ENCODE measurements at places on chromosomes 13 and 19.
A peak's percentile ranks its signal among the peaks of the same experiment; 100 is the strongest.

DNA sequence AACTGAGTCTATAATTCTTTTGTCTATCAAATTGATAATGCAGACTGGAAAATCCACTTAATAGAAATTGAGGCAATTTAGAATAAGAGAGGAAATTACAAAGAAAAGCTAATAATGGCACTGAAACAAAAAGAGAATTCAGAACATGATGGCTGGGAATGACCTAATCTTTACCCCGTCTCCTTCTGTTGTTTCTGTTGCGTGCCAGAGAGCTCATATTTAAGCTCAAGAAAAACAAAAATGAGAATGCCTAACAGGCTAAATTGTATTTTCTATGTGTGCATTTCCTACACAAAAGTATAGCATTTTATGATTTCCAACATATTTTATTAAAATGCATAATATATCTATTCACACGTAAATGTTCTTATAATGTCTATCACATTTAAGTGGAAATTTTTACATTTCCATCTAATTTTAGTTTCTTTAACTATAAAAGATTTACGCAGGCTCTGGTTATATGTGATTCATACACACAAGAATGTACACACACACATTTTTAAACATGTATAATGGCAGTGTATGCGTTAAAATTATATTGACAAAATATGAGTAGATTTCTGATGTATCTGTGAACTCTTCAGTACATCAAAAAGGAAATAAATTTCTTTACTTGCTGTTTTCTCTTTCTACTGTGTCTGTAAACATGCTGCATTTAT is 432.3 kb downstream of the SLITRK6 start:
- no peak for DNase-seq

DNA sequence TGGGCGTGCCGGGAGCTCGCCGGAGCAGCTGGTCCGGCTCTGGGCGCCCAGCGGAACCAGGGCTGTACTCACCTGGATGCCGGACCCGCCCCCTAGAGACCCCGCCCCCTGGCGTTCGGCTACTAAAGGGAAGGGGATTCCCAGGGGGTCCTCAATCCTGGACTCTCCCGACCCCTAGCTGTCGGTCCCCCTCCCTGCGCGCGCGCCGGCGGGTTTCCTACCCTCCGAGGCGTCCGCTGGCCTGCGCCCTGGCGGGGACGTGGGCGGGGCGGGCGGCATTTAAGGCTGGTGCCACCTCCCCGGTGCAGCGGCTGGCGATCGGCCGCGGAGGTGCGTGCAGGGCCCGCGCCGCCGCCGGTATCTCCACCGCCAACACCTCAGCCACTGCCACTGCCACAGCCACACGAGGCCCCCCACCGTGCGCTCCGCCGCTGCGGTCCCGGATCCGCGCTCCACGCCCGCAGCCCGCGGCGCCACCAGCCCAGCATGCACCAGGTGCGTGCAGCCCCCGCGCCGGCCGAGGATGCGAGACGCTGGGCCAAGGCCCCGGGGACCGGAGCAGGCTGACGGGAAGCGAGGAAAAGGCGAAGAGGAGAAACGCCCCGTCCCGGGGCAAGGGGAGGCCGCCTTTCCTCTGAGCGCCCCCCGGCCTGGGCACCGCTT is at the start of gene ATP12A:
Gene ATP12A, plus strand, starts transcription at position 151 of the 663 bp plus-strand sequence. Its CDS starts 336 bp downstream, at position 487.
- DNase-seq, result peak; percentile 77

GRCh38 chr13:89695343-89696257 is 1651.9 kb upstream of the MIR17HG start:
- no peak for DNase-seq

DNA sequence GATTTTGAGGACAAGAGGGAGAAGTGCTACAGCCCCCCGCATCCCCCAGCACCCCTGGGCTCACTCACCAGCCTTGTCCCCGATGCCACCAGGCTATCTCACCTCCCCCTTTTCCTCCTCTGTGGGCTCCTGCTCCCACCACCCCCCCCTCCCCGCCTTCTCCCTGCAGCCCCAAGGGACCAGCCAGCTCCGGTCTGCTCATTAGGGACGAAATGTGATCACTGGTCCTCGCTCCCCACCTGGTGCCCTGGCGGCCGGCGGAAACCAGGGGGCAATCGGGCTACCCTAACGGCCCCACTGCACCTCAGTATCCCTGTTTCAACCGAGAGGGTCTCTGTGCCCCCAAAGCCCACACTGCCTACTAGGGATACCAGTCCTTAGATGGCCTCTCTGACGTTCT is 2.7 kb downstream of the GPR4 start:
- no peak for DNase-seq

DNA sequence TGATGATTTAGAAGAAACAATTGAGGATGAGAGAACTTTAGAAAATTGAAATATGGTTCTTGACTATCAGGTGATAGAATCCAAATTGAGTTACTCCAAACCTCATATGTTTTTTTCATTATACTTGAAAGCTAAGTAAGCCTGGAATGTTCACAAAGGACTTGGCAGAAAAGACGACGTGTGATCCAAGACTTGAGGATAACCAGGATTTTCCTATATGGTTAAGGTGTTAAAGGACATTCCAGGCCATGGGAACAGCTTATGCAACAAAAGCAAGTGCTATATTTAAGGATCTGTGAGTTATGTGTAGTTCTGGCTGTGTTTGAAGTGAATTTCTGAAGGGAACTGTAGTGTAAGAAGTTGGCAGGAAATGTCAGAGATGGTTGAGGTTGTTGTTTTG is 52.5 kb downstream of the SLITRK1 start:
- DNase-seq, result no peak

DNA sequence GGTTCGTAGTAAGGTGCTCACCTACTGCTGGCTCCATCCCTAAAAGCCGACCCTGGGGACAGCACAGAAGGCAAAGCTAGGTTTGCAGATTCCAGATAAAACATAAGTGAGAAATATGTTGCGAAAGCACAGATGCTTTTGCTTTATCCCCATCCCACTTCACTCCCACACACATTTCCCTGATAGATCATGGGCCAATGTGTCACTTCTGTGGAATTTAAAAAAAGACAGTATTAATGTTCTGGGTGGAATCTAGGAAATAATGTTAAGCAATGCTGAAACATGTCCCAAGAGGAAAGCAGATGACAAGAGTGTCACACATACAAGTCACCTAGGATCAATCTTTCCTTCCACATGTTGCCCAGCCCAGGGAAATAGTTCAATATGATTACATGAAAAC is 661.0 kb upstream of the MIR17HG start:
- DNase-seq, result no peak

DNA sequence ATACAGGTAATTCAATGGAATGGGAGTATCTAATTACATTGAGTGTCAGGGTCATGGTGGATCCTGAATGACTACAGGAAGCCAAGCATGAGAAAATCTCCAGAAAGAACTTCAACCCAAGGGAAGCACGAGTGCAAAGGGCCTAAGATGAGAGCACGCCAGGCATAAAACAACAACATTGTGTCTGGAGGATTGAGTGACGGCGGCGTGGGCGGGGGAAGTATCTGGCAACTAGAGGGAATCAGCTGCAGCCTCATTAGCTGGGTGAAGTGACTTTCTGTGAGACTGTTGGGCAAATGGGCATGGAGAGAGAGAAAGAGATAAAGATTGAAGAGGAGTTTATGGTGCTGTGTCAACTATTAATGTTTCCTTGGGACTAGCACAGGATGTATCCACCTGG is 194.3 kb downstream of the GPC6 start:
- no peak for DNase-seq

DNA sequence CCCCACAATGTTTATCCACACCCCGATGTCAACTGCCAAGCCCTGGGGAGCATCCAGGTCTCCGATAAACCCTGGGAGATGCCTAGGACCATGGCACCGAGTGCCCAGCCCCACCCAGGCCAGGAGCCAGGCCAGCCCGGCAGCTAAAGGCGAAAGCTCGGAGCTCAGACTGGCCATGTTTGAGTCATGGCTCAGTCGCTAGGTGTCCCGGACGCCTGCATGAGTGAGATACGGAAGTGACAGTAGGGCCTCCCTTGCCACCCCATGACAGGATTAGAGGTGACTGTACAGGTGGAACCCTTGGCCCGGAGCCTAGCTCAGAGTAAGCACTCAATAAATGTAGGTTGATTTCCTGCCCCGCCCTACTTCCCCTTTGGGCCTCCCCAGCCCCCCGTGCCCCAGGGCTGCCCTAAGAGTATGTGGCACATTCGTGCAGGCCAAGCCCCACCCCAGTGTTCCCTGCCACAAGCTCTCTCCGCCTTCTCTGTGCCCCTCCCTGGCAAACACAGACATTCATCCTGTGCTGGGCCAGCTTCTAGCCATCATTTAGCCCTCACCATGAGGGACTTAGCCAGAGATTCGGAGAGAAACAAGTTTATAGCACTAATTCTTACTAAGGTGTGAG is 5.8 kb upstream of the TPM4 start:
- DNase-seq, result peak; percentile 93

DNA sequence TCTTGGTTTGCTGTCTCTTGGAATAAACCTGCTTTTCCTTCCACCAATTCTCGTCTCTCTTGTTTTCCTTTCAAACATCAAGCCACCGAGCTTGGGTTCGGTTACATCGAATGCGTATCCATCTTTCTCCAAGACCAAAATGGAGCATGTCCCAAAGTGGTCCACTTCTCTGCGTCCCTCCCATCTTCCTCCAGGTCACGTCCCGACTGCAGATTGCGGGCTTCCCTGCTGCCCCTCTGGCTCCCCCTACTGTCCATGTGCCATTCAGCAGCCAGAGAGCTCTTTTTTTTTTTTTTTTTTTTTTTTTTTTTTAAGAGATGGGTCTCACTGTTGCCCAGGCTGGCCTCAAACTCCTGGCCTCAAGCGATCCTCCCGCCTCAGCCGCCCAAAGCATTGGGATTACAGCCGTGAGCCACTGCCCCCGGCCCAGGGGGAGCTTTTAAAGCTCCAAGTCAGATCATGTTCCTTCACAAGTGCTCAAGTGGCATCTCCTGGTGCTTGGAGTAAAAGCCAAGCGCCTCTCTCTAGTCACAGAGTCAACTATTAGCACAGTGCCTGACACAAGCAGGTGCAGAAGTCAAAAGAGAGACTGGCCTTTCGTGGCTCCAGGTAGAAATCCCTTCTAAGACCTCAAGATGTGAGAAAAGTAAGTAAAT is 10.0 kb downstream of the COL5A3 start:
- DNase-seq, result peak; percentile 86

- DNase-seq, result no peak
Measured at GRCh38 chr19:4493929-4494690, 22.0 kb downstream of the HDGFL2 start.

- DNase-seq, result no peak
Measured at GRCh38 chr13:36788276-36788675, 30.7 kb upstream of the RFXAP start.

GRCh38 chr13:110387451-110388107 is 80.5 kb downstream of the COL4A2 start:
- no peak for DNase-seq

DNA sequence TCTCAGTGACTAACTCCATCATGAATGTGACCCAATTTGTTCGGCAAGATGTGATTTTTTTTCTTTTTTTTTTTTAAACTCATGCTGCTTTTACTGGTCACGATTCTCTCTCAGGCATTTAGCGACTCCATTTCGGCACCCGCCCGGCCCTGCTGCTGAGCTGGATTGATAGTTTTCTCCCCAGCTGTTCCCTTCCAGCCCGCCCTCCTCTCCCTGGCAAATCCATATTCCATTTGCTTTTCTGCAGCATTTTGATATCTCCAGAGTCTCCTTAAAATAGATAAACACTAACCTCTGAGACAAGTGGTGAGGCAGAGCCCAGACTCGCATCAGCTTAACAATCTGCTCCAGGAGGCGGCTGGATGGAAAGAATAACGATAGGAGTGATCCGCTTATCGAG is 55.5 kb upstream of the KATNAL1 start:
- DNase-seq, result no peak

DNA sequence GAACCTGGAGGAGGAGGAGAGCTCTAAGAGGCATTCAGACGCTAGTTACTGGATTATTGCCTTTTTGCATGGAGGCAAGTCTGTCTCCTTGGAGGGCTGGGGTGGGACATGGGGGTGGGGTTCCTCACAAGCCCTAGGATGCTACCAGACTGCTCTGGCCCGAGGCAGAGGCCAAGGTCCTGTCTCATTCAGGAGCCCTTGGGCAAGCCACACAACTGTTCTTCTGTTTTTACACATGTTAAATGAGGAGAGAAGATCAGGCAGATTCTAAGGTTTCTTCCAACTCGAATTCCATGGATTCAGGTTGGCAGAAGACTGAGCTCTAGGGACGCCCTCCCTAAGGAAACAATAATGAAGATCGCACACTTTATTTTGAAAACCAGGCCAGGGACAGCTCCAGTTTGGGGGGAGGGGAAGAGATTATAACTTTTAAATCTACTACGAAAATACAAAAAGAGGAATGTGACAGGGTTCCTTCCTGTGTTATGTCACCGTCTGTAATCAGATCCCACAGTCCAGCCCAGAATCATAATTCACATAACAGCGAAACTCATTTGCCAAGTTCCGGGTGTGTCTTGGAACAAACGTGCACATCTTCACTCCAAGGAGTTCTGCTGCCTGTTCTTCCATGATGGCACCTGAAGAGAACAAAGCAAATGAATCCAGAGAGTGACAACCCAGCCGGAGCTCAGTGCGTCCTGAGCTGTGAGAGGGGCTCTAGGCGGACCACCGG is 25.2 kb downstream of the IL17D start:
- DNase-seq, result no peak

GRCh38 chr19:16249826-16250404 is 52.2 kb downstream of the AP1M1 start:
- DNase-seq, result no peak

- no peak for DNase-seq
Measured at GRCh38 chr13:50690006-50690405, 153.5 kb downstream of the DLEU7 start.

- no peak for DNase-seq
Measured at GRCh38 chr13:95643936-95644598, 439 bp downstream of the DZIP1 start.

- DNase-seq, result no peak
Measured at GRCh38 chr13:68690567-68690966, 1417.1 kb upstream of the ATXN8OS start.

DNA sequence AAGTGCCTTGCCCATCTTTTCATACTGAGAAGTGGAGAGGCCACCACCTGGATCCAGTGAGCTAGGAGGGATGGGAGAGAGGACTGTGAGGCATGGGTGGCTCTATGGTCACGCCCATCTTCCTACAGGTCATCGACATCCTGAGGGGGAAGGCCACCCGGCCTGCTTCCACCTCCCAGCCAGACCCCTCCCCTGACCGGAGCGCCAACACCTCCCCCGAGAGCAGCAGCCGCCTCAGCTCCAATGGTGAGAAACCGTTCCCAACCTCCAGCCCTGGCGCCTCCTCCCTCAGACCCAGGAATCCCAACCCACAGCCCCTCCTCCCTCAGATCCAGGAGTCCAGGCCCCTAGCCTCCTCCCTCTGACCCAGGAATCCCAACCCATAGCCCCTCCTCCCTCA is 10.1 kb downstream of the BCL3 start:
- no peak for DNase-seq

DNA sequence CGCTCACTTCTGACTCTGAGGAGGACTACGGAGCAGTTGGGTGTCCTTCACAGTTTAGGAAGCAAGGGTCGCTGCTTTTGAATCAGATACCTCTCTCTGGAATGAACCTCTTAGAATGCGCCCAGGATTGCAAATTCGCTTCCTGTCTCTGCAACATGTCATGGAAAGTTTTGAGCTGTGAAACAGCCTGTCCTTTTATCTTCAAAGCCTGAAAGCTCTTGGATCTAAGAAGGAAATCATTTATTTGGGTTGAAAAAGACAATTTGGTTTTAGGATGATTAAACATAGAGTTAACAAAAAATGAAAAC is 134.1 kb downstream of the KATNAL1 start:
- DNase-seq, result no peak

- DNase-seq, result no peak
Measured at GRCh38 chr19:50739914-50740426, 16.8 kb downstream of the CLEC11A start.

All from activated effector memory CD4-positive, alpha-beta T cell treated with anti-CD3 and anti-CD28 coated beads, Interleukin-2, amount 50 U/mL, for 16 hours (primary cell).